Stimulated activated CD4-positive, alpha-beta T cell treated with anti-CD3 and anti-CD28 coated beads, Interleukin-1b, Interleukin-23, amount 100 ng/mL, for 1 hour (primary cell): ENCODE measurements at places on chromosomes 4 and X.

DNA sequence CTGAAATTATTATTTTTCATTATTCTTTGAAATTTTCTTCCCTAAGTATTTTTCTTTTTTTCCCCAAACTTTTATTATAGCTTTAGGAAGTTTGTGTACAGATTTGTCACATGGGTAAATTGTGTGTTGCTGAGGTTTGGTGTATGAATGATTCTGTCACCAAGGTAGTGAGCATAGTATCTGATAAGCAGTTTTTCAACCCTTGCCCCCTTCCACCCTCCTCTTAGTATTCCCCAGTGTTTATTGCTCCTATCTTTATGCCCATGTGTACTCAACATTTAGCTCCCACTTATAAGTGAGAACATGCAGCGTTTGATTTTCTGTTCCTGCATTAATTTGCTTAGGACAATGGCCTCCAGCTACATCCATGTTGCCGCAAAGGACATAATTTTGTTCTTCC lies 103.9 kb upstream of the MAGEB2 start:
- no peak for DNase-seq

GRCh38 chrX:130184857-130185256 lies 13.1 kb downstream of the RAB33A start:
- no peak for DNase-seq

- DNase-seq, result no peak
Observed at GRCh38 chr4:31983246-31983645, 1263.1 kb downstream of the PCDH7 start.

GRCh38 chrX:6026980-6027379 lies 201.7 kb downstream of the NLGN4X start:
- DNase-seq, result no peak

GRCh38 chr4:174578366-174578765 lies 56.1 kb upstream of the HPGD start:
- no peak for DNase-seq

GRCh38 chr4:188942606-188943005 lies 803.4 kb downstream of the TRIML1 start:
- DNase-seq, result no peak

- DNase-seq, result no peak
Observed at GRCh38 chr4:112748352-112748878, 111.5 kb downstream of the LARP7 start.

- no peak for DNase-seq
Observed at GRCh38 chr4:114597410-114598115, 1.0 kb upstream of the UGT8 start.
